ENCODE measurements at places on chromosomes 13 and 19.

DNA sequence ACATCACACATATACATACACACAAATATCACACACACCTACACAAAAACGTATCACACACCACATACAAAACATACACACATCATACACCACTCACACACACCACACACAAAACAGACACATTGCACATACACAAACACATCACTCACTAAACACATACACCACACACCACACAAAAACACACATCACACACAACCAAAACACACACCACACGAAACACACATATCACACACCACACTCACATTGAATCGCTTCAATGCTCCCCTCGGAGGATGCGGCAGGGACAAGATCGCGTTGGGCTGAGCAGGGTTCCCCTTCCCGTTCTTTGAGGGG is 131.5 kb downstream of the CRYL1 start:
- no peak for DNase-seq

GRCh38 chr19:6394831-6395230 is 1.9 kb upstream of the GTF2F1 start:
- no peak for DNase-seq

DNA sequence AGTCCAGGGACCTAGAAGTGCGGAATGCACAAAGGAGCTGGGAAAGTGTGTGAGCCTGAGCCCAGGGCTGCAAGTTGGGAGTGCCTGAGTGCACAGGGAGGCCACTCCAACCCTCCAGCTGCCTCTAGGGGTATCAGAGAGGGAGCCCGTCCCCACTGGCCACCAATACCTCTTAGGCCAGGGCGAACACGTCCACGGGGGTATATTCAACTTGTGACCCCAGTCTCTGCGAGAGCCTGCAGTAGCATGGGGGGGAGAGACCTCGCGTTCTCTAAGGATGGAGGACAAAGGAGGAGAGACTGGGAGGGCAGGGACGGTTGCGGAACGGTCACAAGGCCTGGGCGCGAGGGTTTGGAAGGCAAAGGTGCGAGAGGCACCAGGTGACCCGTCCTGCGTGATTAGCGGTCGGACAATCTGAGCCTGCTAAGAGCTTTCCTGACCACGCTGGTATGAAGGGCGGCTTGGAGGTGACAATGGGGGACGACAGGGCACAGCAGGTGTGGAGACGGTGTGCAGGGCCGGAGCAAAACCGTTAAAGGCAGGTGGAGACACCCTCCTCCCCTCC is 676 bp downstream of the CD320 start:
- DNase-seq, result no peak

- peak; percentile 19 for DNase-seq
These were observed 113.9 kb downstream of the KCNRG start for GRCh38 chr13:50129081-50129705.

GRCh38 chr19:3478409-3479176 is 1.7 kb downstream of the SMIM24 start:
- DNase-seq, result no peak

All from activated CD4-positive, alpha-beta T cell treated with anti-CD3 and anti-CD28 coated beads, Interleukin-2, Interleukin-4, amounts not matched to agents 100 ng/mL and 50 ng/mL, durations not matched to agents 16 hours and 8 hours (primary cell).